ENCODE measurements at places on chromosomes 16 and 17.

GRCh38 chr17:14297161-14297851 lies 3.6 kb upstream of the HS3ST3B1 start:
- DNase-seq, result no peak

GRCh38 chr17:49646391-49647255 lies 31.3 kb downstream of the SPOP start:
- DNase-seq, result no peak

DNA sequence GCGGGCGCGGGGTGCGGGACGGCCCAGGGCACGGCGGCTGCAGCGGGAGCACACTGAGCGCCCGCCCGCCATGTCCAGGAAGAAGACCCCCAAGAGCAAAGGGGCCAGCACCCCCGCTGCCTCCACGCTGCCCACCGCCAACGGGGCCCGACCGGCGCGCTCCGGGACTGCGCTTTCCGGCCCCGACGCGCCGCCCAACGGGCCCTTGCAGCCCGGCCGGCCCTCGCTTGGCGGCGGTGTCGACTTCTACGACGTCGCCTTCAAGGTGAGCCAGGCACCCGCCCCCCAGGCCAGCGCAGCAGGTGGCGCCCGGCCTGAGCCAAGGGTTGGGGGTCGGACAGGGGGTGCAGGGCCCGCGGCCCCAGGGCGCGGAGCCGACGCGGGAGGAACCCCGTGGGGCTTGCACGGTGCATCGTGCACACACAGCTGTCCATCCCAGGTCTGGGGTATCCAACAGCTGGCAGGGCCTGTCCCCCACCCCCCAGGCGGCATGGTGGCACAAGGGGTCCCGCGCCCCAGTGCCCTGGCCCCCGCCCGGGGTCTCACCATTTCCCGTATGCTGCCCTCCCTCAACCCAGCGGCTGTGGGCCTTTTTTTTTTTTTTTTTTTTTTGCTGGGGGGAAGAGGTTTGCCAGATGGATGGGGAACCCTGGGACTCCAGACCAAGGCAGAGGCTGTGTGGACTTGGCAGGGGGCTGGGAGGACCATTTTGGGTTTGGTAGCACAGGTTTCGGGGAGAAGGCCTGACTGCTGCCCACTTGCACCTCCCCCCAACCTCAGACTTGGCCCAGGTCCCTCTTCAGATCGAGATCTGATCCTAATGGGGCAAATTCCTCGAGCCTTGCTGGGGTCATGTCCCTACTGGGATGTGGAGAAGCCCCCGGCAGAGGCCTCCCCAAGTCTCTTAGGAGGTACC lies 547 bp downstream of the RAB26 start:
- DNase-seq, result no peak

DNA sequence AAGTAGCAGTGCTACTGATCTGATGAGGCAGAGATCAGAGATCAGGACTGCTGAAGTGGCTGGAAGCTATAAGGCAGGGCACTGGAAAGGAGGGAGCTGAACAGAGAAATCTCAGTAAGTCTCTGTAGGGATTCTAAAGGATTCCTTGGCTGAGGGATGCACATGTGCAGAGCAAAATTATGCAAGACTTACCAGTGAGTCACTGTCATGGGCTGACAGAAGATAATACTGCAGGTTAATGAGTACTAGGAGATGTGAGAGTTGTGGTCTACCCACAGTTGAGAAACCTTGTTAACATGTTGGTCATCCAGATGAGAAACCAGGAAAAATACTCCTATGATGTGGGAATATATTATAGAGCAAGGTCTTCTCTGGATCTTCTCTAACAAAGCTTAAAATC lies 378.1 kb downstream of the HAPSTR1 start:
- DNase-seq, result no peak

DNA sequence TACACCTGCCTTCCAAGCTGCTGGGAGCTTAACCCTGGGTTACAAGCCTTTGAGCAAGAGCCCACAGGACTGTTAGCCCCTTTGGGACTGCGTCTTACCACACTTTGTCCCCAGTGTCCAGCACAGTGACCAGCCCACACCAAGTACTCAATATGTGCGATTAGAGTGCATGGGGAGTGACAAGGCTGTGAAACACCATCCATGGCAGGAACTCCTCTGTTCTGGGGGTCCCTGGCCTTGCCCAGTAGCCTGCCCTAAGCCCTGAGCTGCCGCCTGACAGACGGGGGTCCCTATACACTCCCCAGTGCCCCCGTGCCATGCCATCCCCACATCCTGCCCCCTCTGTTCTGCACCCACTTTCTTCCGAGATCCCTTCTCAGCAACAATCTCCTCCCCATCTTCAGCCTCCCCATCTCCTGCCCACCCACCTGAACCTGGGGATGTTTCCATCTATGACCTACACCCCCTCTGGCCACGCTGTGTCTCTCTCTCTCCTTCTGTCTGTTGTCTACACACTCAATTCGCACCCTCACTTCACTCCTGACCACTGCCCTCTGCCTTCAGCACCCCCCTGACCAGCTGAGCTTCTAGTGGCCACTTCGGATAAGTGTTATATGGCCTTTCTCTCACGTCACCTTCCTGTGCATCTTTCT lies 112.9 kb upstream of the SMURF2 start:
- DNase-seq, result no peak

DNA sequence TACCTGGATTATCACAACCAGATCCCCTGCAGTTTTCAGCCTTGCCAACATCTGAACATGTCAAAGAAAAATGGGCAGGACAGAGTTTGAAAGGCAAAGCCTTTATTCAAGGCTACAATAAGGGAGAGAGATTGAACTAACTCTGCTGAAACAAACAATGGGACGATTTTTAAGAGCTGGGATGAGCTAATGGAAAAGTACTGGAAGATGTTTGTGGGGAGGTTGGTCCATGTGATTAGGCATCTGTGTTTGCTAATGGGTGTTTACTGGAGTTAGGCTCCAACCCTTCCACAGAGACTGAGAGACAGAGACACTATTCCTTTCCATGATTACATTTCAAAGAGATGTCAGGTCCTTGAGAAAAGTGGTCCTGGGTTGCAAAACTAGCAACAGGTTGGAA lies 35.0 kb upstream of the HSBP1 start:
- no peak for DNase-seq

DNA sequence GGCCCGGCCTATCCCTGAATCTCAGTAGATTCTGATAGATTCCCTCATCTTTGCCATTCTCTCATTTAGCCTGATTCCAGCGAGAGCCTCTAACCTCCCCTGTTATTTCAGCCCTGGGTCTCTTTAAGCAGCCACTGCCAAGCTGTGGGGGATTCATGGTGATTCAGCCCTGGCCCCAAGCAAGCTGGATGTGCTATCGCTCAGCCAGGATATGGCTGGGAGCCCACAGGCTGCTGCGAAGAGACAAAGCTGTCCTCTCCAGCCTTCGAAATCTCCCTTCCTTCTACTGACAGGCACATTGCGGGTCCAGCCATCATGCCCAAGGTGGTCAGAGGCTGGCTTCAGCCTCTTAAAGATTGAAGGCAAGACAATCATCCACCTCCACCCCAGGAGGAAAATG lies 394.1 kb downstream of the SOX9 start:
- no peak for DNase-seq
